DMS153 (cell line): ENCODE measurements at places on chromosomes 2 and 18.

GRCh38 chr2:39805936-39806608, 27.0 kb upstream of the THUMPD2 start:
- no peak for DNase-seq

- no peak for DNase-seq
Measured at GRCh38 chr18:23810396-23810795, 121.1 kb downstream of the LAMA3 start.

DNA sequence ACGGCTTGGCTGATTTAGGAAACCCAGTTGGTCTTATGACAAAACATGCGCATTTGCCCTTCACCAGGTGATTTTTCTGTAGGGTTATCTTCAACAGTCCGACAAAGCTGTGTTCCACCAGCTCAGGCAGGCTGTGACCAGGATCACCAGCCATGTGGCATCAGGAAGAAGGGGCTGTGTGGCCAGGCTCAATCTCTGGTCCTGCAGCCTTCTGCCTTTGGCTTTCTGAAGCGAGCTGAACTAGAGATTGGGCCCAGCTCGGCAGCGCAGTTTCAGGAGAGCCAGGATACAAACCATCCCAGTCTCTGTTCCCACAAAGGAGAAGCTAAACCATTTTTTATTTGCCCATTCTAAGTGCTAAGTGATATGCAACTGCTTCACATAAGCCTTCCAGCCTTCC, 282.3 kb downstream of the SOX11 start:
- DNase-seq = no peak

- DNase-seq = no peak
Measured at GRCh38 chr2:10944799-10945198, 33.1 kb downstream of the KCNF1 start.

GRCh38 chr2:26564121-26564644, 77.0 kb downstream of the CIB4 start:
- DNase-seq = no peak

GRCh38 chr2:219681694-219682300, 54.4 kb downstream of the SLC4A3 start:
- DNase-seq = no peak

GRCh38 chr2:222468346-222468745, 44.0 kb downstream of the SGPP2 start:
- peak; percentile 40 for DNase-seq
